IPS-NIHi11 (cell line): ENCODE measurements at places on chromosomes 16 and 17.

DNA sequence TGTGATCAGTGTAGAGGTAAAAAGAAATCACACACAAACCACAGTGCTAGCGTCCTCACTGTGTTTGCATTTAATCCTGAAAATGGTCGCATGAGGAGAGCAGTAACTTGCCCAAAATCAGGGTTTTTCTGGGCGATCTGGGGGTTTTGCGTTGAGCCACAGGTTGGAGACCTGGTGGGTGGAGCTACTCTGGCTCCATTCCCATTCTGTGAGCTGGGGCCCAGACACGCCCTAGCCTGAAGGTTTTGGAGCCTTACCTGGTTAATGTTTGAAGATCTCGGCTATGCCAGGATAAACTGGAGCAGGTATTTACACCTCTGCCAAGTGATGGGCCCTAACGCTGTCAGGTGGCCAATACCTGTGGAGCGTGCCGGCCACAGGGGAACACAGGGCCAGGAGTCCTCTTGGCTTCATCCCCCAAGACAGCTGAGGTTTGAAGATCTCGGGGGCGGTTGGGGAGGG is 48.4 kb downstream of the MPRIP start:
- no peak for DNase-seq

GRCh38 chr17:79905832-79906231 is 66.6 kb upstream of the CBX4 start:
- DNase-seq, result no peak

DNA sequence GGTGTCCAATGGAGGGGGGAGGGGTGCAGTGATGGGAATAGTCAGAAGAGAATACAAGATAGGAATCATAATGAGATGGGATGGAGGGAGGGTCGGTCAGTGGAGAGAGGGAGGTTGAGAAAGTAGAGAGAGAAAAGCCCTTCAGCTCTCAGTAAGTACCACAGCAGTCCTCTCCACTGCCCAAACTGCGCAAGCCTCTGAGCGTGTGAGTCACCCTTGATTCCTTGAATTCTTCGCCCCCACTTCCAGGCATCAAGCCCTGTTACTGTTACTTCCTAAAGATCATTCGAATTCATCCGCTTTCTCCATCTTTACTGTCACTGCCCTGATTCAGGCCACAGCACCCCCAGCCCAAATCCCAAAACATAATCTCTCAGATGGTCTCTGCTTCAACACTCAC is 2.5 kb downstream of the GUCY2D start:
- DNase-seq, result no peak

DNA sequence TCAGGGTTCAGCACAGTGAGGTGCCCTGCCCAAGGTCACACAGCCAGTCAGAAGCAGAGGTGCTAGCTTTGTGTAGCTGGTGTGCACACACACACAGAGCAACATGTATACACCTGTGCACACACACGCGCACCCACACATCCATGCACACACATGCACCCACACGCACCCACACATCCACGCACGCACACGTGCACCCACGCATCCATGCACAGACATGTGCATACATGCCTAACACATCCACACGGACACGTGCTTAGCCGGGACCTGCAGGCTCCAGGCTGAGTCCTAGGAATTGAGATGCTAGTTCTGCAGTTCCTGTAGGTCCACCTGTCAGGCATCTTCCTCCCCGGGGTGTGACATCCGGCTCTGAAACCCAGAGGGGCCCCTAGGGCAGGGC is 13.0 kb upstream of the DPEP1 start:
- no peak for DNase-seq

DNA sequence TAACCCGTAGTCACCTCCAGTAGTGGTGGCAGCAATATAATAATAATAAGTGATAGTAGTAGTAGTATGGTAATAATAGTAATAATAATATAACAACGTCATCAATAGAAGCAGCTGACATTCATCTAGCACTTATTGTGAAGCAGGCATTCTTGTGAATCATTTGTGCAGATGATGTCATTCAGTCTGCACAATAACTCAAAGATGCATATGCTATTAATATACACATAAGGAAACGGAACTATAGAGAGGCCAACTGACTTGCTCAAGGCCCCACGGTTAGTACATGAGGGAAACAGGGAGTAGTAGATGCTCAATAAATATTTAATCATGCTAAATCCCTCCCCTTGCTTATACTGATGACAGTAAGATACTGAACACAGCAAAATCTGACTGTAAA is 35.4 kb upstream of the GAN start:
- no peak for DNase-seq

DNA sequence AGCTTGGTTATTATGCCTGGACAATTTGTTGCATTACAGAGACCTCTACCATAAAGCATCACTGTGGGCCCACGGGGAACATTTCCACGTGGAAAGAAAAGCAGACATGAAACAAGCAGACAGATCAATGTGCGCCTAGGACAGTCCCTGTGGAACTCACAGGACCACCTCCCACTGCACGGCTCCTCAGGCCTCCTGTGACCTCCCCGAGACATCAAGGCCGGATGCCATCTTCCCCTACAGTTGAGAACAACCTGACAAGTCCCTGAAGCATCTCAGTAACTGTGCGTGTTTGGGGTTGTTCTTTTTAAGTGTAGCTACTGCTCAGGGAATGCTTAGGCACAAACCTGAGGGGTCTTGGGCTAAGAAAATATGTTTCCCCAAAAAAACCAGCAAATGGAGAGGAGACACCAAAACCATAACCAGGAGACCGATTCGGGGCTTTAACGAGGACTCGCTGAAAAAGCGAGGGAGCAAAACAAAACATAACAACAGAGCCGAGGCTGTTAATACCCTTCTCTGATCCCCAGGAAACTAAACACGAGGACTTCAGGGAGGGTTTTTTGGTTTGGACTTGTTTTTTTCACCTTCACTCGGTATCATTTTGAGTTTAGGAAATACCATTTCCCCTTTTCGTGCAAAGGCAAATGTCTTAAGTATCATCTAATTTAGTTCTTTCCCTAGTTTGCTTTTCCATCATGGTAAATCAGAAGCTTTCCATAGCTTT is 87.1 kb downstream of the CYTH1 start:
- DNase-seq, result no peak
